ENCODE measurements at places on chromosomes 12 and 14. TPM values are rescaled to one million over a fixed set of nuclear protein-coding genes. Genes with fewer than 3 reads are reported as not detected.

Gene MYH7
- total RNA-seq: not detected

Gene CLEC1B
- total RNA-seq: not detected

Gene LRRK2
- total RNA-seq: 4.8 TPM

Gene OLR1
- total RNA-seq: not detected

Gene ACVRL1
- 201 TPM for total RNA-seq

Gene PTPRB
- under 0.01 TPM for total RNA-seq

Gene PRR4
- 2.2 TPM for total RNA-seq

Gene IL23A
- 0.20 TPM for total RNA-seq

Gene HNF1A
- total RNA-seq: not detected

Gene MBIP
- total RNA-seq: 11.3 TPM

Gene RPGRIP1
- not detected for total RNA-seq

Gene DTX1
- 0.73 TPM for total RNA-seq

Gene IL31
- not detected for total RNA-seq

Gene DHRS2
- 0.37 TPM for total RNA-seq

Gene LRTM2
- total RNA-seq: not detected

Gene NGB
- not detected for total RNA-seq

Gene B4GALNT1
- under 0.01 TPM for total RNA-seq

Gene NAV3
- total RNA-seq: 66.1 TPM

Gene SLC6A12
- total RNA-seq: not detected

Gene CDC42BPB
- total RNA-seq: 124 TPM

Gene CLEC2A
- total RNA-seq: not detected

Gene ACTR10
- 41.5 TPM for total RNA-seq

Gene KRT83
- total RNA-seq: not detected

Gene E2F7
- 14.1 TPM for total RNA-seq

Gene TAS2R31
- 4.8 TPM for total RNA-seq

All from subcutaneous preadipocyte (primary cell).